ENCODE measurements at places on chromosomes 12 and 14.
A peak's percentile ranks its signal among the peaks of the same experiment; 100 is the strongest.

DNA sequence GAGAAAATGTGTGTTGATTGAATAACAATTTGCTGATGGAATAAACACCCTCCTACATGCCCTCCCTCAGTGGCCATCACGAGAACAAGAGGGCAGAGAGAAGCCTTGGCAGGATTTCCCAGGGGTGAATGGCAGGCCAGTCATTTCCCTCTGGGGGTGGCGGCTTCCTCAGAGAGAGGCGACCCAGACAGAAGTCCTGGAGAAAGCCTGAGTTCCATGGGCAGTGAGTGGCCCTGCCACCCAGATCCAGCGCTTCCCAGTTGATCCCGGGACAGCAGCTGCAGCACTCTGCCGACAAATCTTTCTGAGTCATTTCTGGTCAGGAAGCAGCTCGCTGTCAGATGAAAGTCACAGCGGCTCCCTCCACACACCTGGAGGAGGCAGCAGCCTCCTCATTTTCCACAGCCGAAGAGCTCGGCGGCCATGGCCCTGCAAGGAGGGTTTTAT lies 123.0 kb downstream of the SCARB1 start:
- H3K36me3 ChIP-seq: no peaks in the 10 kb centered on the region
- H3K4me1 ChIP-seq: no peaks in the 10 kb centered on the region
- peak overlapping the region; percentile 35 for H3K27ac ChIP-seq
- H3K27me3 ChIP-seq: no peaks in the 10 kb centered on the region
- H3K4me3 ChIP-seq: no peak overlapping the region

DNA sequence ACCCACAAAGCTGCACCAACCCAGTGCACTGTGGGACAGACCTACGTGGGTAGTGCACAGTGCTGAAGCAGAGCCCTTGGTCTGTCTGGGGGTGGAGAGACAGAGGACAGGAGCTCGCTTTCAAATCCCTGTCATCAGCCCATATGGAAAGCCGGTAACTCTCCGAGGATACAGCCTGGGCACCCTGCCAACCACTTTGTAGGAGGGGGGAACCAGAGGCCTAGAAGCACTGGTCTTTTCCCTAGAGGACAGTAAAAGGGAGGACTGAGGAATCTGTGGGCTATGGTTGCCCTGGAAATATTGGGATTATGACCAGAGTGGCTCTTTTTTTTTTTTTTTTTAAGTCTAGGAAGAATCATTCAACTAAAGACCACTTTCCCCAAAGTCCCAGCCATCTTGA lies 74.3 kb downstream of the MAP3K9 start:
- no peak for DNase-seq
- H3K4me3 ChIP-seq: no peak overlapping the region
- no peaks in the 10 kb centered on the region for H3K4me1 ChIP-seq
- H3K36me3 ChIP-seq: no peaks in the 10 kb centered on the region
- no peak overlapping the region for H3K27ac ChIP-seq

DNA sequence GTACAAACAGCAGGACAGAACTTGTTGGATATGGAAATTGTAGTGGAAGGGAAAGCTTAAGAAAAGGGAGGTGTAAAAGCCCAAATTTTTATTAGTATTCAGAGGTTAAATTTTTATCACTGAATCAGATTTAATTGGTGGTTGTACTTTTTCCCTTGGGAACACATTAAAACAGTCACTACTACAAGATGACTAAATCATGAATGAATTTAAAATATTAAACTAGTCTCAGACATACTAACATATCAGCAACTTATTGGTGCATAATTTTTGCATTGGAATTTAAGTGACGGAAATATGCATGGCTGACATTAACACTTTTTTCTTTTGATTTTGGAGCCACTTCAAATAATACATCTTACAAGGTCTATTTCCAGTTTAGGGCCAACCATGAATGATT lies 27.6 kb downstream of the SAMD4A start:
- H3K4me3 ChIP-seq: no peak overlapping the region
- H3K27me3 ChIP-seq: no peaks in the 10 kb centered on the region
- H3K4me1 ChIP-seq: no peaks in the 10 kb centered on the region
- H3K27ac ChIP-seq: no peak overlapping the region

- H3K36me3 ChIP-seq: peaks cover 68% of the 10 kb centered on the region
- no peak overlapping the region for H3K4me3 ChIP-seq
- no peak for DNase-seq
- no peaks in the 10 kb centered on the region for H3K27me3 ChIP-seq
- H3K27ac ChIP-seq: no peak overlapping the region
These were observed 45.4 kb downstream of the PPP4R3A start for GRCh38 chr14:91464615-91465205.

DNA sequence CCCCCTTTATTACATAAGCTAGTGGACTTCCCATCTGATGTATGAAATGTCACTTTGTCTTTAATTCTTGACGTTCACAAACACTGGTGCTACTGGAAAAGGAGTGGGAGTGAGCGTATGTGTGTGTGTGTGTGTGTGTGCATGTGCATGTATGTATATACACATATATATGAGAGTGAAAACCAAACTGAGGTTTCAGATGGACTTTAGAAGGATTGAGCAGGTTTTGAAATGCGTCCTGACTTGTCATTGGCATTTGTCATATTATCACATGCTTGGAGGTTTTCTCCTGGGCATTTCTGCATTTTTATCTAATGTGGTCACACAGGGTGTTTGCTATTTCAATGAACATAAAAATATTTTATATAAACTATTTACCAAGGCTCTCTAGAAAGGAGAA lies 1085.9 kb downstream of the BCL11B start:
- H3K27me3 ChIP-seq: no peaks in the 10 kb centered on the region
- no peak overlapping the region for H3K27ac ChIP-seq
- no peaks in the 10 kb centered on the region for H3K4me1 ChIP-seq
- H3K4me3 ChIP-seq: no peak overlapping the region
- no peaks in the 10 kb centered on the region for H3K36me3 ChIP-seq
- DNase-seq: no peak

- DNase-seq: no peak
- no peaks in the 10 kb centered on the region for H3K27me3 ChIP-seq
- H3K36me3 ChIP-seq: no peaks in the 10 kb centered on the region
- H3K4me1 ChIP-seq: no peaks in the 10 kb centered on the region
These were observed 171.9 kb downstream of the PRKCH start for GRCh38 chr14:61493239-61493638.

GRCh38 chr14:98605043-98605442 lies 667.0 kb downstream of the BCL11B start:
- no peaks in the 10 kb centered on the region for H3K27me3 ChIP-seq
- H3K4me1 ChIP-seq: no peaks in the 10 kb centered on the region
- no peaks in the 10 kb centered on the region for H3K36me3 ChIP-seq
- H3K4me3 ChIP-seq: no peak overlapping the region
- no peak for DNase-seq
- no peak overlapping the region for H3K27ac ChIP-seq

- H3K36me3 ChIP-seq: no peaks in the 10 kb centered on the region
- no peak overlapping the region for H3K4me3 ChIP-seq
- no peaks in the 10 kb centered on the region for H3K27me3 ChIP-seq
- peak; percentile 72 for DNase-seq
- peaks cover 44% of the 10 kb centered on the region for H3K4me1 ChIP-seq
- no peak overlapping the region for H3K27ac ChIP-seq
These were observed 97.9 kb upstream of the USP44 start for GRCh38 chr12:95648990-95649791.

DNA sequence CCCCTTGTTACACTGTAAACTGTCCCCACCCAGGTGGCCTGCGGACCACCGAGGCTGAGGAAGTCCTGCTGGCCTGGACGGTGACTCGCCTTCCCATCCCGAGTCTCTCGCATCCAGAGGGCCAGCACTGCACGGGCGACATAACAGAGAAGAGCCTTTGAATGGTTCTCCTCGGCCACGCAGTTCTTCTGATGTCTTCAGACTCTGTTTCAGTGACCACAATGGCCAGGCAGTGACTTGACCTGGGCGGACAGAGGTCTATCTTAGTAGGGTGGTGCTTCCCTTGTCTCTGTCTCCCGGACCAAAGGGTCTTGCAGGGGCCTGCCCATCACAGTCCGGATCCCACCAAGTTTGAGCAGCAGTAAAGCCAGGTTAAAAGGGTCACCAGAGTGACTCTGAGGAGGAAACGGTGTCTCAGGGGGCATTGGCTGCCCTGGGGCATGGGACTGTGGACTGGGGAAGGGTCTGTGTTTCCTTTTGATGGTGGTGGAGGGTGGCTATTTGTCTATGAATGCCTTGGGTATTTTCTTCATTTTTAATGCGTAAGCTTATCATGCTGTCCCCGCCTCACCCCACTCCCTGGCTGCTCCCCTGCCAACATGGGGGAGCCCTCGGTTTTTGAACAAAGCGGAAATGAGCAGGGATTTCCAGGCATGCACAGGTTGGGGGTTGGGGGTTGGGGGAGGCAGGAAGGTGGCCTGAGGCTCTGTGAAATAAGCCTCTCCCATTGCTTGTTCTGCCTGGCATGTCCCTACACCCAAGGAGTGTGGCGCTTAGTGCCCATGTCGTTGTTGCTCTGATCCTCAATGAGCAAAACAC lies 10.3 kb downstream of the KRT85 start:
- no peak for DNase-seq
- H3K27me3 ChIP-seq: no peaks in the 10 kb centered on the region
- peaks cover under 1% of the 10 kb centered on the region for H3K4me1 ChIP-seq
- H3K36me3 ChIP-seq: no peaks in the 10 kb centered on the region
- no peak overlapping the region for H3K4me3 ChIP-seq
- no peak overlapping the region for H3K27ac ChIP-seq

DNA sequence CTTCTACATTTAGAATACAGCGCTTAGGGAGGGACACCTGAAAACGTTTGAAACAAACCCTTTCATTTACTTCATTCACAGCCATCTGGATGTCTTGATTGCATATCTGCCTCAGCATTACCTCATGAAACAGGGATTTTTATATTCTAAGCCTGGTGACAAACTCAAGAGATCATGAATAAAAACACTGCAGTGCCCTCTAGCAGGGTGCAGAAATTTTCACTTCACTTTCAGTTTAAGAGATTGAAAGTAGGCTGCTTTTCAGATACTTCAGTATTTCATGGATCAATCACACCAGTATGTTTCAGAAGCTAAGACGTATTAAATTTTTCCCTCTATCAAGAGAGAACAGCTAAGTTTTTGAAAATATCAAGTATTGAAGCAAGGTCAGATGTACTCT lies 467.8 kb downstream of the MDGA2 start:
- H3K36me3 ChIP-seq: no peaks in the 10 kb centered on the region
- no peak overlapping the region for H3K4me3 ChIP-seq
- H3K27me3 ChIP-seq: no peaks in the 10 kb centered on the region
- H3K27ac ChIP-seq: no peak overlapping the region

GRCh38 chr14:71726580-71727021 lies 205.6 kb upstream of the RGS6 start:
- peak overlapping the region; percentile 54 for H3K27ac ChIP-seq
- no peak overlapping the region for H3K4me3 ChIP-seq
- no peak for DNase-seq
- no peaks in the 10 kb centered on the region for H3K27me3 ChIP-seq
- peaks cover 47% of the 10 kb centered on the region for H3K36me3 ChIP-seq
- H3K4me1 ChIP-seq: no peaks in the 10 kb centered on the region

- no peaks in the 10 kb centered on the region for H3K27me3 ChIP-seq
- H3K4me1 ChIP-seq: no peaks in the 10 kb centered on the region
- no peak overlapping the region for H3K4me3 ChIP-seq
- H3K27ac ChIP-seq: no peak overlapping the region
These were observed 3.4 kb downstream of the NACA start for GRCh38 chr12:56721721-56722120.

DNA sequence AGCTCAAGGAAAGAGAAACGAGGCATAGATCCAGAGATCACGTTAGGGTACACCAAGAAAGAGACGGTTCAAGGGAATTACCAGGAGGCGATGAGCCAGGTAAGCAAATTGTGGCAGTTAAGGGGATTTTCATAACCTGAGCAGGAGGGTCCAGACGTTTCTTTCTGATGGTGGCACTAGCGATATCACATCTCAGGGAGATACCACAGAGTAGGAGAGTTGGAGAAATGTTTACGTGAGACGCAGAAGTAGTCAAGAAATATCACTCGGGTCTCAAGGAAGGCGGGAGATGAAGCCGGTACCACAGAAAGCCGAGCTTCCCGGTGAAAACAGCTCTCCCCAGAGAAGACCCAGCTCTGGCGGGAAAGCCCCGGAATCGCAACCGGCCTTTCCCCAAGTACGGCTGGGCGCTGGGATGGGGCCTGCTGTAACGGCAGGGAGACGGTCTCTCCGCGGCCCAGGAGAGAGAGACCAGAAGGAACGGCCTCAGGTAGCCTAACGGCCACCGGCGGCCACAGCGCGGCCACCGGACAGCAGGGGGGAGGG lies 485 bp downstream of the SENP1 start:
- peak overlapping the region; percentile 99 for H3K4me3 ChIP-seq
- no peaks in the 10 kb centered on the region for H3K4me1 ChIP-seq
- peak overlapping the region; percentile 87 for H3K27ac ChIP-seq
- no peaks in the 10 kb centered on the region for H3K36me3 ChIP-seq
- peak; percentile 23 for DNase-seq

DNA sequence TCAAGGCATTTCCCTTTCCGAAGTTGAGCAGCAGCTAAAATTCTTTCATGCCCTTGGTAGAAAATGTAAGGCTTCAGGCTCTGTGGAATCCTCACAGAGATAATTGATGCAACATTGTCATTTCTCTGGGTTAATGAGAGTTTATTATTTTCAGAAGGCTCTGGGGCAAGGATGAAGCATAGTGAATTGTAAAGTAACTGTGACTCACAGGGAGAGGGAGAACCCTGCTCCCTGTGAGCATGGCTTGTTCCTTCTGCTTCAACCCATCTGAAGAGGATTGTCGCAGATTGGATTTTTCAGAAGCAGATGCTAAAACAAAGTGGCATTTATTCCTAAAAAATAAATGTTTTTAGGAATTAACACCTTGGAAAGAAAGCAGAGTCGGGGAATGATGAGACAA lies 41.2 kb downstream of the APOBEC1 start:
- no peak for DNase-seq
- H3K4me3 ChIP-seq: no peak overlapping the region
- H3K4me1 ChIP-seq: no peaks in the 10 kb centered on the region
- H3K27me3 ChIP-seq: no peaks in the 10 kb centered on the region
- no peak overlapping the region for H3K27ac ChIP-seq

GRCh38 chr14:63224196-63224595 lies 20.0 kb downstream of the RHOJ start:
- no peak for DNase-seq
- no peaks in the 10 kb centered on the region for H3K27me3 ChIP-seq
- no peak overlapping the region for H3K4me3 ChIP-seq
- no peak overlapping the region for H3K27ac ChIP-seq

GRCh38 chr12:89448951-89449371 lies 75.6 kb downstream of the GALNT4 start:
- H3K27ac ChIP-seq: no peak overlapping the region
- H3K4me3 ChIP-seq: no peak overlapping the region
- no peaks in the 10 kb centered on the region for H3K36me3 ChIP-seq
- H3K27me3 ChIP-seq: no peaks in the 10 kb centered on the region

- DNase-seq: no peak
- H3K4me3 ChIP-seq: no peak overlapping the region
- no peaks in the 10 kb centered on the region for H3K36me3 ChIP-seq
- H3K27me3 ChIP-seq: no peaks in the 10 kb centered on the region
- H3K4me1 ChIP-seq: no peaks in the 10 kb centered on the region
- H3K27ac ChIP-seq: no peak overlapping the region
These were observed 18.1 kb upstream of the WDR20 start for GRCh38 chr14:102121567-102121966.
